ENCODE measurements at places on chromosomes 16 and 17.

DNA sequence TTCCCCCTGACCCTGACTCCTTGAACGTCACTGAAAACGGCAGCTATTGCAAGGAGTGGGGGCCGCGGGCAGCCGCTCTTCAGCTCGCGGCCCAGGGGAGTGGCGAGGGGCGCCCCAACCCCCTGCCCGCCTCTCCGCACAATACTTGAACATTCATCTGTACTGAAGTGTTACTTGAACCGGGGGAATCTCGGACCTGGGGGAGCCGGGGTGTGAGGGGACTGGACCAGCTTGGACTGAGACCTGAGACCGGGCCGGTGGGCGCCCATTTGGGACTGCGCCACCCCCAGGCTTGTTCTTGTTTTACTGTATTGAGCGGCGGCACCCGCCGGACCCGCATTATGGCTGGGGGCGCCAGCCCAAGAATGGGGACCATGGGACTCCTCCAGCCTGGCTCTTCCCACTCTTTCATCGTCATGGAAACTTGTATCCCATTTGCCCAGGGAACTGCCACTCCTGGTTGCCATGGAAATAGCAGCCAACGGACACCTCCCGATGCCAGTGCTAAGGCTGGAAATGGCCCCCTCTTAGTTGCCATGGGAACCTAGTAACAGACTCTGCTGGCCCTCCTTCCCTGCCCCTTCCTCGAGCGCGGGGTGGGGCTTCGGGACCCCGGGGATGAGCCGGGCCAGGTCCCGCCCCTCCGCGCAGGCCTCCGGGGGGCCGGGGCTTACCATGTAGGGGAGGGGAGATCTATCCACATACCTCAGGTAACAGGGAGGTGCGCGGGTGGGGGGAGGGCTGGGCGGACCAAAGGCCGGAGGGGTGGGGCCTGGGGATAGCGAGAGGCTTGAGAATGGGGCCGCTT is 805 bp upstream of the ORAI3 start:
- DNase-seq = peak; percentile 85

- no peak for DNase-seq
Measured at GRCh38 chr17:77480509-77481215, 339.9 kb downstream of the SEC14L1 start.

DNA sequence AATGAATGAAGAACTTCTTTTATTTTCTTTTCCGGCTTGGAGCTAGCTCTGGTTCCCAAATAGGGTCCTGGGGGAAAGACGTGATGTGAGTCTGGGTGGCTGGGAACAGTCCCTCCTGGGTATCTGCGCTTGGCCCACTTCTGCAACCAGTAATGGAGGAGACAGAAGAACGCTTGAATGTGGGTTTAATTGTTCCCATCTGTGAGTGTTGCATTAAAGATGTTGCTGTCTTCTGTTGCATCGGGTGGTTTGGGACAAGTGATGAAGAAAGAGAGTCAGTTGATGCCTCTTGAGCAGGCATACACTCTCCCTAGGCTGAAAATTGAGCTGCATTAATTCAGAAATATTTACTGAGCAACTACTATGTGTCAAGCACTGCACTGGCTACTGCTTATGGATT is 511.1 kb downstream of the CDH13 start:
- DNase-seq = no peak

- DNase-seq = no peak
Measured at GRCh38 chr17:50943575-50943933, 77.4 kb upstream of the TOB1 start.

GRCh38 chr16:57284209-57284951 is at the start of gene PLLP:
PLLP (minus strand) TSS chr16:57284672; CDS start chr16:57284540, 132 bp downstream.
- peak; percentile 46 for DNase-seq

GRCh38 chr17:35542990-35543389 is 5.5 kb upstream of the SLFN12L start:
- DNase-seq = no peak

DNA sequence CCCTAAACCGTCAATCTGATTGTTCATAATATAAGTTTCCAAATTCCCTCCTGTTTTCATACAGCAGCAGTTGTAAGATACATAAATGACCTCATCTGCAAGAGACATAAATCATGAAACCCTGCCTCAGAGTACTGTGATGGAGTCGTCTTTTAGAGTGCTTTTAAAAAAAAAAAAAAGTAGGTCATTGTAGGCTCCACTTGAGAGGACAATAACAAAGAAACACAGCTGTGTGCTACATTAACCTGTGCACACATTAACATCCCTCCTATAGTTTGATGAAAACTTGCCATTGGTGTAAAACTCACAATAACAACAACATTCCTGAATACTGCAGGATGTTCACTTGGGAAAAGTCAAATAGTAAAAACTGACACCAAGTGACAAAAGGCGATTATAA is 56.5 kb downstream of the XPO6 start:
- DNase-seq = no peak

DNA sequence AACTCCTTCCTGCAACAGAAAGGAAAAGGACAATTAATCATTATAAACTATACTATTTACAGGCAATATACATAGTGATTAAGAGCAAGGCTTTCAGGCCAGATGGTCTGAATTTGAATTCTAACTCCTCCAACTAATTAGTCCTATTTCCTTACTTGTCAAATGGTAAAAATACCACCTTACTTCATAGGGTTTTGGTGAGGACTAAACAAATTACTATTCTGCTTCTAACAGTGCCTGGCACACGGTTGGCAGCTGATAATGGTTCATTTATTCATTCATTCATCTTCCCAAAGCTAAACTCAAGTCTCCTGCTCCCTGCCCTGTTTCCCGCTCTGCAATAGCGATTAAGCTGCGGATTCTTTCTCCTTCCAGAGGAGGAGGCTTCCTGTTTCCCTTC is 39.8 kb downstream of the DCUN1D3 start:
- no peak for DNase-seq

DNA sequence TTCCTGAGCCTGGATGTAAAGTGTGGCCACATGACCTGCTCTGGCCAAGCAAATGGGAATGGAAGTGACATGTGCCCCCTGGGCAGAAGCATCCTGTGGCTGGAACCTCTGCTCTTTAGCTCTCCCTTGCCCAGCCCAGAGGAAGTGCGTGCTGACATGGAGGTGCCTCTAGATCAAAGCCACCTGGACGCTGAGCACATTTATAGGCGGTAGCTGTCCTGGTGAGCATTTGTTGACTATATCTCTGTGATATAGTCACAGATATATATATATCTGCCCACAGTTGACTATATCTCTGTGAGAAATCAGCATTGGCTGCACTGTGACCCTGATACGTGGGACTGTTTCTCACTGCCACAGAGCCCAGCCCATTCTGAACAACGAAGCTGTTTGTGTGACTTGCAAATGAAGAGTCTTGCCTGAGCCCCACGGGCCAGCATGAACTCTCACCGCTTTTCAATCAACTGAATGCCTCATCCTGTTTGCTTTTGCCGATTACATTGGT is 118.8 kb downstream of the C16orf95 start:
- no peak for DNase-seq

DNA sequence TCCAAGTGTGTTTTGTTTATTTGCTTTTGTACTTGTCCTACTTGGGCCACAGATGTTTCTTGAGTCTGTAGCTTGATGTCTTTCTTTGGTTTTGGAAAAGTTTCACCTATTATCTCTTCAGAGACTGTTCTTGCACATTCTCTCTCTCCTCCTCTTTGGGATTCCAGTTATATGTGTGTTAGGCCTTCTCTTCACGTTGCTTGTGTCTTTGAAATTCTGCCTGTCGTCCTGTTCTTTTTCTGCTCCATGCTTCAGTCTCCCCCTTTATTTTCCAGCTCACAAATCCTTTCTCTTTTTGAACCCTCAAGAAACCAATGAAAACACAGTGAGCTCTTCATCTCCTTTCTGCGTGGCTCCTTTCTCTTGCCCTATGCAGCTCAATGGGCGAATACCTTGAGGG is 7.9 kb downstream of the VPS35L start:
- no peak for DNase-seq

GRCh38 chr17:15431196-15431595 is 36.2 kb downstream of the CDRT4 start:
- no peak for DNase-seq

DNA sequence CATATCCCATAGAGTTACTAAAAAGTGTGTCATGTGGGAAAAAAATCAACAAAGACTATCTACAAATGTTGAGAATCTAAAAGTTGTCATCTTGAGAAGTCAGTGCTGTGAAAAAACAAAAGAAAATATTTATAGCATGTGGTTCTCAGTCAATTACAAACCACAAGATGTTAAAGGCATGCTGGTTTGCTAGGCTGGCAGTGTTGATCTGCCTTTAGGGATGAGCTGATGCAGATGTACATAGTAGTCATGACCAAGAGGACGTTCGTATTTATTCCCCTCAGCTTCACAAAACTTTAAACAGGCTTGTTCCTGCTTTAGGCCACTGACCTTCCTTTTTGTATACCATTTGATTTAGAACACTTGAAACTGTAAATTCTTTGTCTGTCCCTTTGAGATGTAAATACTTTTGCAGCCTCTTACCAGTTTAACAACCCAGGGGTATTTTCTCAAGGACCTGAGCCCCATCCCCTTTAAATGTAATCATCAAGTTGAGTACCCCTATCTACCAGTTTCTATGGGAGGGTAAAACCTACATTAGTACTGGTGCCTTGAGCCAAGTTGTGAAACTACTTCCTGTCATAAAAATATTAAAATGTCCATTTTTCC is 446.6 kb downstream of the KCNJ18 start:
- no peak for DNase-seq

GRCh38 chr16:12157517-12158093 is 181.1 kb downstream of the SNX29 start:
- no peak for DNase-seq

DNA sequence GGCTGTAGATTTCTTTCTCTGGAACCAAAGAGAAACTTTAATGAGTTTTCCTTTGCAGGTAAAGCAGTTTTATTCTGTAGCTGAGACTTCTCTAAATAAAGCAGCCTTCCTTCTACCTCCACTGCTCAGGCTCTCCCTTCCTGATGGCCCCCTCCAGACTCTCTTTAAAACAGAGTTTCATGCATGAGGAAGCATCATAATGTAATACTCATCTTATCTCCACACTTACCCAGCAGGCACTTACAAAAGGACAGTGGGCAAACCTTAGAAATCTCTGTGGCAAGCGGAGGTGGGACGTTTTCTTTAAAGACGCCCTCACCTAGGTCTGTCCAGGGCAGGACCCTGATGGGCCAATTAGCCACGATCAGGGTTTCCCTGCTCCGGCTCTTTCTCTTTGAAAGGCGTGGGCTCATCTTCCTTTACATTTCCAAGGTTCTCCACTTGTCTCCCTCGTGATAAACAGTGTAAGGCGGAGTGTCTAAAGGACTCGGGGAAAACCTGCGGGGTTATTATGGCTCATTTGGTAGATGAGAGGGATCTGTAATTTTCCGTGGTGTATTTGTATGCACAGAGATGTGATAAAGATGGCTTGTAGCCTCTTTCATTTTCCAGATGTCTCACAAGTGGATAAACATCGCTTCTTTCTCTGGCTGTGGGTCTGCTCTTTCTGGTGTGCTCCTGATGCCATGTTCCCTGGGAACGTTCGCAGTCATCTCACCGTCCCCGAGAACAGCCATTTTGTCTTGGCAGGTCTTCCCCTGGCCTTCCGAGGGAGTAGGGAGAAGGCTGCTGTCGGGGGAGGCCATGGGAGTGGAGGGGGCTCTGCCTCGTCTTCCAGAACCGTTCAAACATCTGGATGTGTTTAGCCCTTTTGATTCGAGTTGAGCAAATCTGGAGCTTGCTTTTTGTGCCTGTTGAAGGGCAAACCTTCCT is 239.0 kb downstream of the CCDC182 start:
- DNase-seq = no peak

- DNase-seq = no peak
Measured at GRCh38 chr16:76195648-76196047, 81.6 kb upstream of the CNTNAP4 start.

- DNase-seq = no peak
Measured at GRCh38 chr17:71338396-71338795, 782.4 kb upstream of the SOX9 start.

- no peak for DNase-seq
Measured at GRCh38 chr17:40870136-40870535, 3.1 kb upstream of the KRT12 start.

DNA sequence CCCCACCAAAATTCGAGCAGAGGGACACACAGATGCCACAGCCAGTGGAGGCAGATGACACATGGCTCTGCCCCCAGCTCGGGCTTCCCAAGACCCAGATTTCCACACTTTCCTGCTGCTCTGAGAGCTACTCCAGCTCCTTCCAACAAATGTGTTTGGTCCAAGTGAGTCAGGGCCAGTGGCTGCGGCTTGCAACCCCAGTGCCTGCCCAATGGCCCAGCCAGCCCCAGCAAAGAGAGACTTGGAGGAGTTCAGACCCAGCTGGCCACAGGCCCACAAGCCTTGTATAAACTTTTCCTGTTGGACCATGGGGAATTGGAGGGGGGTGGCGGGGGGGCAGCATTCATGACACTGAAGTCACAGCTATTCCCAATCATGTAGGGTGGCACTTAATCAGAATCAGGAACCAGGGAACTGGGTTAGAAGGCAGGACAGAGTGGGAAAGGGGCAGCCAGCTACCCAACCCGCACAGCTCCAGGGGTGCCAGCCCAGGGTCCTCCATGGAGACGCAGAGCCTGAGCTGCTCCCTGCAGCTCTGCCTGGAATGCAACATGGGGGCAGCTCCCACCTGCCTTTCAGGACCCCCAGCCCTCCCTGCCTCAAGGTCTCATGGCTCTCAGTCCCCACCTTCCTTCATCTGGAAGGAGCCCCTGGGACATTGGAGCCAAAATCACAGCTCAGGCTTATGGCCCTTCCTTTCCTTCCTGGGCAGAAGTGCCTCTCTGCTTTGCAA is 17.5 kb upstream of the C16orf78 start:
- no peak for DNase-seq

GRCh38 chr17:6843241-6843880 is 11.8 kb upstream of the TEKT1 start:
- no peak for DNase-seq

DNA sequence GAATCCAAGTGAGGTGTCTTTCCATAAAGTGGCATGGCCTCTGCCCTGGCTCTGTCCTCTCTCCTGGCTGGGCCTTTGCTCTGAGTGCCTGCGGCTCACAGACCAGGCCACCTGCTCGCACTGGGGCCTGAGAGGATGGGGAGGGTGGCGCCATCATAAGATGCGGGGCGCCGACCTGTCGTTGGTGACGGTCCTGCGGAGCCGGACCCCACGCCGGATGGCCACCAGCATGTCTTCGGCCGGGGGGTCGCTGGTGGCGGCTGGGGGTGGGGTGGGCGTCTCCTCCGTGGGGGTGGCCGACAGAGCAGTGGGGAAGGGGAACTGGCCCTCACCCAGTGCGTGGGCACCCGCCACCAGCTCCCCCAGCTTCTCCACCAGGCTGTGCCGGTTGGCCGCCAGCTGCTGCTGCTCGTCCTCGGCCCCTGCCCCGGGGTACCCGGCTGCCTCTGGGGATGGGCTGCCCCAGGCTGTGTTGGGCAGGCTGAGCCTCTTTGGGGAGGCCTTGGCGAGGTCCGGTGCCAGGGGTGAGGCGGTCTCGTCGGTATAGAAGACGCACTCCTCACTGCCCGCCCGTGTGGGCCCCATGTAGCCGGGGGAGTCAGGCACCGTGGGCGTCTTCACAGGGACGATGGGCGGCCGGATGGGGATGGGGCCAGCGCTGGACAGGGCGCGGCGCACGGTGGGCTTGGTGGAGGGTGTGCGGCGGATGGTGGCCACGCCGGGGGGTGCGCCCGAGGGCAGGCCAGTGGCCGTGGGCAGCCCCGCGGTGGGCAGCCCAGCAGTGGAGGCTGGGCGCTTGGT is 17.4 kb downstream of the IL34 start:
- DNase-seq = no peak

Measured in substantia nigra (tissue), 51 donors.